Stimulated activated CD4-positive, alpha-beta T cell treated with anti-CD3 and anti-CD28 coated beads, Interleukin-12 subunit alpha, Interleukin-12 subunit beta, amount 100 ng/mL, for 4 hours (primary cell): ENCODE measurements at places on chromosomes 16 and 17.

DNA sequence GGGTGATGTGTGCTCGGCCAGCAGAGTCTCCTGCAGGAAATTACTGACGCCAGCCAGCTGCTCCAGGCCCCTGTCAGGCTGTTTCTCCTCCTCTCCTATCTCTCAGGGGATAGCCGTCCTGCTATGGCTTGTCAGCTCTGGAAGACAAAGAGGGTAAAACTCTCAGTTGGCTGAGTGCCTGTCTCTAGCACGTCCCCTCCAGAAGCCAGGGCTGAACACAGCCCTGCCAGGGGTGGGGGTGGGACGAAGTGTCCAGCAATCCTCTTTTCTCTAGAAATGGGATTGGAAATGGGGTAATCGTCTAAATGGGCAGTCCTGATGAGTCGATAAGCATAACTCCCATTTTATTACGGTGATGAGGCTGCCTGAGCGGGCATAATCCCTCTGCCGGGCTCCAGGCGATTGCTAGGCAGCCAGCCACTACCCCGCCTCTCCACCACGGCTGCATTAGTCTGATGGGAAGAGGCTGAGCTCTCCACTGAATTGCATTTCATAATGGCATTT lies 89.1 kb upstream of the GNAO1 start:
- DNase-seq: no peak

- DNase-seq: no peak
These were observed 599 bp downstream of the TOP3A start for GRCh38 chr17:18314059-18314730.

DNA sequence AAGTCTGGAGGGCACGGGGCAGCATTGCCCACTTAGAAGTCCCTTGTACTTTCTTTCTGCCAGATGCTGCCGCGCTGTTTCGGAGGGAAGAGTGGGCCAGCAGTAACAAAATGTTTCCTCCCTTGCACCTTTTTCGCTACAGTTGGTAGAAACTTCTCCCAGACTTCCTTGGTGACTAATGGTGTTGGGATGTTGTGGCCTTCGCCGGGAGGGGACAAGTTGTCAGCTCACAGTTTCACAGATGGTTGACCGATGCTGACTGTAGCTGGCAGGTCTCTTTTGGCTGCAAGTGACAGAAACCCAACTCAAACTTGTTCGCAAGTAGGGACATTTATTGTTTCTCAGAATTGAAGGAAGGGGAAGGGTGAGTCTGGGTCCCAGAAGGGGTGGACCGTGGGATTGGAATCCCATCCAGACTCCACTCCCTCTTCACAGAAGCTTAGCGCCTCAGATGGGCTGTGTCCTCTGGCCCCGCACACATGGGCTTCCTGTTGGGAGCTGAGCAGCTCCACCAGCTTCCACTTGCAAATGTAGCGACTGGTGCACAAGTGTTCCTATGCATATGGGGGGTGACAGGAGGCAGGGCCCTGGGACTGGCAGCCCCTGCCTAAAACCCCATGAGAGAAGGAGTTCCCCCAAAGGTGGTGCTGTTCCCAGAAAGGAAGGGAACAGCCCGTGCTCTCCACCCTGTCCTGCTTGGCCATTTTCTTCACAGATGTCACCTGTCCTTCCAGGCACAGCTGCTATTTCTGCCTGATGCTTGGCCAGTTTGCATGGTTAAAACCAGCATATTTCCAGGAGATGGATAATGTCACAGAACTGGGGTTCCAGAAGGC lies 30.9 kb upstream of the RPRML start:
- DNase-seq: no peak

DNA sequence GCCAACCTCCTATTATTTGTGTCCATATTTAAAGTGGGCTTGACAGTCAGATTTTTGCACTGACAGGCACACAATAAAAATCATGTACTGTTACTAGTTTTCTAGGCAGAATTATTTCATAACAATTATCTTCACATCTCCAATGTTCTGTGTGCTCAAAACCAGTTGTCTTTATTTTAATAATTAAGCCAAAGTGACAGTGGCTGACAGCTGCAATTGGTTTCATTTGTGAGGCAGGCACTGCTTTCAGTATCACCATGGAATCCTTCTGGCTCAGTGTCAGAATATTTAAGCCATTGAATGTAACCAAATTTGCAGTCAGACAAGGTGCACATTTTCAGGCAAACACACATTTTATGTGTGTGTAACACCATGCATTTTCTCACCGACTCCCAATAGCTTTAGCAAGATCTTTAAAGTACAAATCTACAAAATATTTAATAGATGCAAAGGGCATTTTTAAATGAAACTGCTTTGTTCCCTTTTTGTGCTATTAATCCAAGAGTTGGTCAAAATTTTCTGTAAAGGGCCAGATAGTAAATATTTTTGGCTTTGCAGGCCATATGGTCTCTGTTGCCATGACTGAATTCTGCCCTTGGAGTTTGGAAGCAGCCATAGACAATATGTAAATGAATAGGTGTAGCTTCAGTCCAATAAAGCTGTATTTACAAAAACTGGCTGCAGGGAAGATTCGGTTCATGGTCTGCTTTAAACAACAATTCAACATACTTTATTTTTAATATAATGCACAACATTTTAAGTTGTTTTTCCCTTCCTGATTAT lies 486.0 kb downstream of the KCNJ2 start:
- DNase-seq: no peak

GRCh38 chr16:27729516-27730304 lies 179.8 kb downstream of the KATNIP start:
- DNase-seq: no peak

DNA sequence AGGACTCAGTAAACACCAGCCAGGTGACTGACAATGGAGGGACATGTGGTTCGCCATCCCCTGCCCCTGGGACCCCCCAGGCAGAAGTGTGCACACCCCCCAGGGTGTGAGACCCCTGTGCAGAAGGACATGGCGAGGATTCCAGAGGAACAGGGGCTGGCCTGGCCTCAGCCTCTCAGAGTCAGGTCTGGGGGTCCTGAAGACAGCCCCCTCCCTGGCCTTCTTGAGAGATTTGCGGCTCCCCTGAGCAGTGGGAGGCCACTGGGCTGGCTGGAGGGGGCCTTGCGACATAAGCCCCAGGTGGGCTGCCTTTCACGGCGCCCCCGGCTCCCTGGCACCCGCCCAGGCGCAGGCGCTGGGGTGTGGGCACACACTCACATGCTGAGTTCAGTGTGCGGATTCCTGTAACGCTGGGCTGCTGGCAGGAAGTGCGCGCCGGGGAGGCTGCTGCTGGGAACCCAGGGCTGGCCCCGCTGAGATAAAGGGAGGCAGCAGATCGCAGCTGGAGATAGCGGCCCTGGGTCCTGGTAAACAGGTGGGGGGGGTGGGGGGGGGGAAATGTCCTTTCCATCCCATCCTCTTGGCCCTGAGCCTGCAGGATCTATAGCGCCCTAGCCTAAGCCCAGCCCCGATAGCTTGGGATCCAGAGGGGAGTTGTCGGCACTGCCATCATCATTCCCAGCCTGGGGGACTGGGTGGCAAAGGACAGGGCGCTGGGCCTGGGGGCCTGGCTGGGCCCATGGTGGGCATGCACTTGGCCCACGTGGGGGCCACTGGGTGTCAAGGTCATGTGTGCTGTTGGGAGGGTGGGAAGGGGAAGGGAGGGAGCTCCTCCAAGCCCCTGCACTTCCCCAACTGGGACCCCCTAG lies 27.1 kb downstream of the TMEM235 start:
- DNase-seq: peak; percentile 68

- no peak for DNase-seq
These were observed 839 bp downstream of the PLD2 start for GRCh38 chr17:4807605-4808377.

DNA sequence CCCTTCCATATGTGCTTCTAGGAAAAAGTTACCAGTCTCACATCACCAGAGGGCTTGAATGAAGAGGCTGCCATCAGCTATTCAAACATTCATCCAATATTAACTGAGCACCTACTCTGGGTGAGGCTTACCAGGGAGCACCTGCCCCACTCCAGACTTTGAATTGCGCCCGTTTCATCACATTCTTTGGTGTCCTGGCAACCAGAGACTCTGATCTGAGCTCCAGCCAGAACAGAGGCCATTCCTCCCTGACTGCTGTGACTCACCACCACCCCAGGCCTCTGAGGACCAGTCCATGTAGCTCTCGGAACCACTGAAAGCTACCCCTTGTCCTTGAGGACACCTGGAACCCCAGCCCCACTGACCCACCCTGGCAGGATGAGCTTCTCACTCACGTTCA lies at the start of gene C16orf96:
Gene C16orf96, plus strand, starts transcription at position 229 of the 400 bp plus-strand sequence. Its CDS starts 150 bp downstream, at position 379.
- DNase-seq: no peak

DNA sequence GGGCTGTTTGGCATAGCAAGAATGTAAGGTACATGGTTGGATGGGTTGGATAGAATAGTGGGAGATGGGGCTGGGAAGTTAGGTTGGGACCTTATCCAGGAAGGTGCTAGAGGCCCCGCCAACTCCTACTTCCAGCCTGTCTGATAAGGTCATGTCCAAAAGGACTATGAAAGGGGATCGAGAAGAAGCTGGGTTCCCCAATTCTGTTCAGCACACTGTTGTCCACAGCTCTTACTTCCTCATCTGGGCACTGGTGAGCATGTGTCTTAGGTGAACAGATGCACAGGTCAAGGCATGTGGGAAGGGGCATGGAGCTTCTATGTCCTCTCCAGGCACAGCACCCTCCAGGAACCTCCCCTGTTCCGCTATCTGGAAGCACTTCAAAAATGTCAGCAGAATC lies 5.6 kb upstream of the ULK2 start:
- DNase-seq: no peak

DNA sequence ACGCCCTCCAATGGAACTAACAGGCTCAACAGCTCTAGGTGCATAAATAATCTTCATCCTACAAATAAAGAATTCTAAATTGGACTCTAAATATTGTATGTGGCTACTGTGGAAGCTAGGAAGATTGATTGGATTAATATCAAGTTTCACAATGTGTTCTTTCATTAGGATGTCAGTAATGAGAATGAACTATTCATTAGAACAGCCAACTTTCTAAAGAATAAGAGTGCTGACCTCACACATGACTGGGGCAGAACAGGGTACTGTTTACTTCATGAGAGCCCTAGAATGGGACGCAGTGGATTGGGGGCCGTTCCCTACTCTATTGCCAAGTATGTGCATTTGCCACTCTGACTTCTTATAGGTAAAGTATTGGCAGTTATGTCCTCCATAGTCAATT lies 528.2 kb upstream of the RBFOX1 start:
- DNase-seq: no peak

- DNase-seq: no peak
These were observed 583.0 kb upstream of the CDH11 start for GRCh38 chr16:65704866-65705265.

DNA sequence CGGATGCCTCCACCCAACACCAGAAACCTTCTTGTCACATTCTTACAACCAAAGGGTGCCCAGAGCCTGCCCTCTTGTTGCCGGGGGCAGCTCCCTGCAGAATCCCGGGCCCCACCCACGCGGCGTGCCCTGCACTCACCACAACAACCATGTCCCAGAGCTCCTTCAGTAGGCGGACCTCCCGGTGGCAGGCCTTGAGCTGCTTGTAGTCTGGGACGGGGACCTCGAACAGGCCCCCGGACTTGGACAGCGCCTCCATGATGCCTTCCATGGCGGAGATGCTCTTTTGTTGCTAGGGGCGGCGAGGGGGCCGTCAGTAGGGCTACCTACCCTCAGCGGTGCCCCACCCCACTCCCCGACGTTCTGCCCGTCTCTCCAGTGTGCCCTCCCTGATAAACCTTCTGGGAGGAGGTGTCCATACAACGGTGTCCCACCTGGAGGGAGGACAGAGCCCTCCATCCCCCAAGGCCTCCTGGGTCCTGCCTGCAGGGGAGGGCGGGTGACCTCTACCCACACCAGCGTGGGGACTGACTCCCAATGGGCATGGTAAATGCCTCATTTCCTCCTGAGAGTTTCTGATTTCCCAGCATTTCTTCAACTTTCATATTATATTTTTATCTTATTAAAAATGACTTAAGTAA lies 52.2 kb downstream of the DNAH17 start:
- no peak for DNase-seq

- peak; percentile 34 for DNase-seq
These were observed 3.3 kb downstream of the POLR3E start for GRCh38 chr16:22300427-22301071.

- DNase-seq: no peak
These were observed 51.7 kb upstream of the SEC14L1 start for GRCh38 chr17:77089124-77089490.

GRCh38 chr17:7220593-7221277 lies 997 bp downstream of the ACADVL start:
- peak; percentile 47 for DNase-seq

GRCh38 chr17:67629971-67630320 lies 87.8 kb upstream of the NOL11 start:
- DNase-seq: no peak

GRCh38 chr17:861364-861763 lies 79.2 kb downstream of the MRM3 start:
- DNase-seq: no peak

GRCh38 chr17:44914148-44914547 lies 1.2 kb downstream of the GFAP start:
- no peak for DNase-seq

- DNase-seq: no peak
These were observed 651.8 kb downstream of the CDH11 start for GRCh38 chr16:64469906-64470702.

DNA sequence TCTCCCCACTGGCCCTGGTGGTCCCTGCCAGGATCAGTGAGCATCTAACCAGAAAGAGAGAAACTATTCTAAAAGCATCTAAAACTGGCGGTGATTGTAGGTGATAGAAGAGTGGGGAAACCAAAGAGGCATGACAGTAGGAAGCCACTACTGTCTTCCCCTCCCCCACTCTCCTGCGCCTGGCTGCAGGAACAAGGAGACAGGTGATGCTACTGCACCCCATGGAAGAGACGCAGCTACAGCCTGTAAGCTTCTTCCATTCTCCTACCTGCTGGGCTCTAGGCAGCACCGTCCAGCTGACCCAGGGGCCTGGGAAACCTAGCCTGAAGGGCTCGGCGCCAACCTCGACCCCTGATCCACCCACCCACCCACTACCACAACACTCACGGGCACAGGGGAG lies 32.4 kb upstream of the CSNK2A2 start:
- DNase-seq: no peak

DNA sequence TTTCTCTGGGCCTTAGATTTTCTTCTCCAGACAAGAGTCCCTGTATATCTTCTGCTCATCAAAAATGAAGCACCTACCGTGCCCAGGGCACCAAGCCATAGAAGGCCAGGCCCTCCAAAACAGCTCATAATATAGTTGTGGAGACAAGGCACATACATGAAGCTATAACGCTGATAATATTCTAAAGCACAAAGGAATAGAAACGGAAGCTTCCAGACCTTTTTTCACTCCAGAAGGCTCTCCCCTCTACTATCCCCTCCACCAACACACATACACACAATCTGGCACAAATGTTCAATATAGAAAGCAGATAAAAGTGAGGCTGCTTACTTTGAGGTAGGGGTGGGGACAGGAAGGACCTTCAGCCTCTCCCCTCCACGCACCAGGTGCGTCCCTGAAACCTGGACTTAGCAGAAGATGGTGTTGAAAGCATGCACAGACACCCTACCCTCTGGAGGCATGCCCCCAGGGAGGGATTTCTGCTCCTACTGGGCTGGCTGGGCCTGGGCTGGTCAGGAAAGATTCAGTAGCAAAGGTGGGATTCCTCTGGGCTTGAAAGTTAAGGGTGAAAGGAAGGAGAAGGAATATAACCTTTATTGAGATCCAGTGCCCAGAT lies 14.1 kb upstream of the SUPT4H1 start:
- DNase-seq: no peak

- DNase-seq: no peak
These were observed 58.4 kb downstream of the TMEM100 start for GRCh38 chr17:55664287-55664686.
